ENCODE measurements at places on chromosomes 5 and 9. TPM values are rescaled to one million over a fixed set of nuclear protein-coding genes. Genes with fewer than 3 reads are reported as not detected.

DNA sequence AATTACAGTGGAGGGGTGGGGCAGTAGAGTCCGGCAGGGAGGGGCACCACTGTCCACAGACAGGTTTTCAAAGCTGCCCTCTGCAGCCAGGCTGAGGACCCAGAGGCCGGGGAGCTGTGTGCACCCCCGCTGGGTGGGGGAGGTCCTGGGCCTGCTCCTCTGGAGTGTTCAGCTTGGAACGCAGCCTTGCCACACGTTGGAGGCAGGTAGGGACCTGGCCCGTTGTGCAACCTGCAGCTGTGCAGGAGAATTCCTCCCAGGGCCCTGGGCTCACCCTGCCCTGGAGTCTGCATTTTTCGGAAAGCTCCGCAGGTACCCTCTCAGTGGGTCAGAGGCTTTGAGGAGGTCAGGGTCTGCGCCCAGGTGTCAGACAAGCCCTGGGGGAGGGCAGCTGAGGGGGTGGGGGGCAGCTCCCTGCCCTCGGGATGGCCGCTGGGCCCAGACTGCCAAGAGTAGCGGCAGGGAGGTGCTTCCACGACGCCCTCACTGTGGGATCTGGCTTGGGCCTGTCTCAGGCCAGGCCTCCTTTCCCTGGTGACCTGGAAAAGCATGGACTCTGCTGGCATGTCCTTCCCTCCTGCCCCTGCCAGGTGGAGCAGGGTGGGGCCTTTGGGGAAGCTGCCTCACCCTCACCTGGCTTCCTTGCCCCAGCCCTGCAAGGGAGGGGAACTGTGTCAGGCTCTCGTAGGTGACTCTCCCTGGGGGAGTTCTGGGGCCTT is 29.5 kb downstream of the RXRA start:
- DNase-seq, result no peak

DNA sequence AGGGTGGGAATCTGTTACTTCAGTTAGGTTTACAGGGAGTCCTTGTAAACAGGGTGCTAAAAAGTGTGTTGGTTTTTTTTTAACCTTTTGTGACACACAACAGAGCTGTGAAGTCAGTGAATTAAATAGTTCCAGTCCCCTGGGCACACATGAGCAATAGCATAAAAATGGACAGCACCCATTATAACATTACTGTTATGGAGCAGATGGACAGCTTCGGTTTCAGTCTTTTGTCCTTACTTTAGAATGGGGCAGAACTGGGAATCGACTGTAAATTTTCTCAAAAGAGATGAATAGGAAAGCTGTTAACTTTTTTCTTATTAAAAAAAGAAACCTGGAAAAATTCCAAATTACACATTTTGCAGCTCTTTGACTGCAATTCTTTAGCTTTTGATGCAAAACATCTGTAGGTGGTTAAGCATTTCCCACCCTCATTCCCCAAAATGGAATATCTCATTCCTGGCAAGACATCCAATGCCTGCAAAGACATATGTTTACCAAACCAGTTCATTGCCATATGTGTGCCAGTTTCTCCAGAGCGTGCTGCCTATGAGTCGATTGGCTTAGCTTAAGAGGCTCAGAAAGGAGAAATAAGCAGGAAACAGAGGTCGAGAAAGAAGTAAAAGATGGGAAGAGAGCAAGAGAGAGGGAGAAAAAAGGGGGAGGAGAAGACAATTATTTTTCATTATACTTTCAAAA is 212.3 kb upstream of the TMEM161B start:
- DNase-seq, result no peak

DNA sequence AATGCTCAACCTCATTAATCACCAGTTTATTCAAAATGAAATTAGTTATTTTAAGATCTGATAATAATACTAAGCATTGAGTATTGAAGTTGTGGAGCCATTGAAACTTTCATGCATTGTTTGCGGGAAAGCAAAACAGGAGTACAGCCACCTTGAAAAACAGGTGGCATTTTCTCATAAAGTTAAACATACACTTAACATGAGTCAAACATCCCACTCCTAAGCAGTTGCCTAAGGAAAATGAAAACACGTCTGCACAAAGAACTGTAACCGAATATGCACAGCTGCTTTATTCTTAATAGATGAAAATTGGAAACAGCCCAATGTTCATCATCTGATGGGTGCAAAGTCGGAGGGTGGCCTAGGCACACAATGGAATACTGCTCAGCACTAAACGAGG is 177.3 kb downstream of the IRX2 start:
- DNase-seq, result no peak

DNA sequence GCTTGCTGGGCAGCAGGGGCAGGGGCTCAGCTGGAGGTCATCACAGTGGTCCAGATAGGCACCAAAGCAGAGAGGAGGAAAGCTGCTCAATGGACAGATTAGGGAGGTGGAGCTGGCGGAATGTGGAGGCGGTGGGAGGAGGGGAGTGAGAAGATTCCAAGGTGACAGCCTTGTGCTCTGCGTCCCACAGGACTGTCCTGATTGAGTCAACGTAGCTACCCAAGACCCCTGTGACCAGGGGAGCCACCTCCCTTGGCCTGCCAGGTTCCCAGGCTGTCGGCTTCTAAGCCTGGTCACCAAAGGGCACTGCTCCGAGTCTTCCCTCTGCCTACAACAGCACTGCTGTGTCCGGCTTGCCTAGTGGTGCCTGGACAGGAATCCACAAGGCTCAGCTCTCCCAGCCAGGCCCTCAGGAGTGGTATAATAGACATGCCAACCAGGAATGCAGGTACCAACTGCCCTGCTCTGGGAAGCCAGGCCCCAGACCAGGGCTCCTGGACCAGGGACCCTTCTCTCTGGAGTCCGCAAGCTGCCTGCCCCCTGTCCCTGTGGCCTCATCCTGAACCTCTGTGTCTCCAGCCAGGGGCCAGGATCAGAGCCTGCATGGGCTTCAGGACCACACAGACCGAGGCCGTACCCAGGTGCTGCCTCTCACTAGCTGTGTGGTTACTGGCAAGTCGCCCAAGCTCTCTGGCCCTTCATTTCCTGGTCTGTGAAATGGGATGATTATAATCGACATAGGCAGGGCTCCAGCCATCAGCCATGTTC is 67.9 kb downstream of the STK10 start:
- no peak for DNase-seq

DNA sequence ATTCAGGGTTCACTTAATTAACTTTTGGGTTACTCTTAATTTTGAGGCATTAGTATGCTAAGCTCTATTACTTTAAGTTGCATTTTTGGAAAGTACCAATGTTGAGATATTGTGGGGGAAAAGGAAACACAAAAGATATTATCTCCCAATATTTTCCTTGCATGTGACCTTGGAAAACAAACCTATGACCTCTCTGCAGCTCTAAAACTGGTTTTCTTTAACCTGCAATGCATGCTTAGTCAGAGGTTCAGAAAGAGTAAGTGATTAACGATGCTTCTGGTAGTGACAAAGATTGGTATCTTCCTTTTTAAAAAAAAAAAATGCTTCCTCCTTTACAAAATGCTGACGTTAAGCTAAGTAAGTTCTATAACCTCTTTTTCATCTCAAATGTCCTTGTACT is 44.9 kb upstream of the CDH18 start:
- DNase-seq, result no peak

Gene AHRR
- total RNA-seq, result 1.4 TPM

Gene PROB1
- 2.8 TPM for total RNA-seq

- no peak for DNase-seq
Observed at GRCh38 chr9:124121725-124122124, 110.2 kb downstream of the LHX2 start.
